ENCODE measurements at places on chromosomes 1 and 21.
A peak's percentile ranks its signal among the peaks of the same experiment; 100 is the strongest.

- DNase-seq = peak; percentile 92
Measured at GRCh38 chr1:220690140-220691052, at the start of gene C1orf115. Gene C1orf115, plus strand, starts transcription at chr1:220690363. Its CDS starts 40 bp downstream, at chr1:220690403.

DNA sequence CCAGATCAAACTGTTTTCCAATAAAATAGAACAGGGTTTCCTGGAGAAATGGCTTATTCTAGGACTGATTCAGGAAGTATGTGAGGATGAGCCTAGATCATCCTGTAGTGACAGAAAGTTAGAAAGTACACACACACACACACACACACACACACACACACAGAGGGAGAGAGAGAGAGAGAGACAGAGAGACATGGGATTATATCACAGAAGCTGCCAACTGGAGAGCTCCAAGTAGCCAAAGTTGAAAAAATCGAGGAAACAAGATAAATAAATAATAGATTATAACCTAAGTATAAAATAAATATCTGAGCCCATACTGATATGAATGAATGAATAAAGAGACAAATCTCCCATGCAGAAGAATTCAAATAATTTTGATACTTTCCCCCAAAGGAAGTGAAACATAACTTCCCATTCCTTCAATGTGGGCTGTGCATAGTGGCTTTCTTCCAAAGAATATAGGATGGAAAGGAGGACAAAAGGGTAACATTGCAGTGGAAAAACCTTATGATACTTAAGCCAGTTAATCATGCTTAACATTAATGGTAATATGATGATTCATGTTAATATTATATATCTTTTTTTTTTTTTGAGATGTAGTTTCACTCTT, 171.6 kb downstream of the NTPCR start:
- no peak for DNase-seq

GRCh38 chr1:65056866-65057265, 90.5 kb upstream of the JAK1 start:
- DNase-seq = no peak

DNA sequence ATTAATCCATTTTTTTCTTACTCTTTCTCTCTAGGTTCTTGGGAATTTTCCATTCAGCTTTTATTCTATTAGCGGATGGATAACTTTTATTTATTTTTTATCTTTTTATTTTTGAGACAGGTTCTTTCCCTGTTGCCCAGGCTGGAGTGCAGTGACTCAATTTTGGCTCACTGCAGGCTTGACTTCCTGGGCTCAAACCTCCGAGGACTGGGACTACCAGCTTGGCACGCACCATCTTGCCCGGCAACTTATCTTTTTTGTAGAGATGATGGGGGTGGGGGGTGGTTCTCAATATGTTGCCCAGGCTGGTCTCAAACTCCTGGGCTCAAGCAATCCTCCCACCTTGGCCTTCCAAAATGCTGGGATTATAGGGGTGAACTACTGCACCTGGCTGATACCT, 36.1 kb upstream of the CHIT1 start:
- DNase-seq = no peak

GRCh38 chr21:36338975-36339374, 19.0 kb downstream of the MORC3 start:
- DNase-seq = no peak

DNA sequence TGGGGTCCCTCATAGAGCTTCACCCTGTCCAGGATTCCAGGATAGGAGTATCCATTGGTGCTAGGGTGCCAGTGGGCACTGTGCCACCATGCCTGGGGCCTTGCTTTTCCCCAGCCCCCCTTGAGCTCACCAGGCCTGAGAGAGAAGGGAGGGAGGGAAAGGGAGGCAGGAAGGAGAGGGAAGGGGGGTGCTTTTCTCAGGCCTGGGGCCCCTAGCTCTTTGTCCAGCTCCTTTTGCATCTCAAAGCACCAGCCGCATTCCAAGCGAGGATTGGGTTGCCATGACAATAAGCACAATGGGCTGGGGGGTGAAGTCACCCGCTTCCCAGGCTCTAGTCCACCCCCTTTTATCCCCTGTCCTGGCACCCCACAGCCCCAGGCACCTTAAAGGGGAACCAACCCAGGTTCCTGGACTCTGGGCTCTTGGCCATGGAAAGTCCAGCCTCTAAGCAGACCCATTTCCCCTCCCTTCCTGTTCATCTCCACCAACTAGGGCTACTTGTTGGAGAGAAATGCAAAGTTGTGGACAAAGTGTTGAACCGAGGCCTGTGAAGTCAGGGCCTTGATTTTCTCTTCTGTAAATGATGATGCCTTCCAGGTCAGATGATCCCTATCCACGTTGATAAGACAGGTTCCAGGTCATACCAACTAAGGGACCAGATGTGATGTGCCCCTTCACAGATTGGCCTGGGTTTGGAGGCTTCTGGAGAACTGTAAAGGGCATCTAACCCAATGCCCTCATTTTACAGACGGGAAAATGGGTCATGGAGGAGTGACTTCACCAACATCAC, 11.4 kb downstream of the THBS3 start:
- DNase-seq = no peak

DNA sequence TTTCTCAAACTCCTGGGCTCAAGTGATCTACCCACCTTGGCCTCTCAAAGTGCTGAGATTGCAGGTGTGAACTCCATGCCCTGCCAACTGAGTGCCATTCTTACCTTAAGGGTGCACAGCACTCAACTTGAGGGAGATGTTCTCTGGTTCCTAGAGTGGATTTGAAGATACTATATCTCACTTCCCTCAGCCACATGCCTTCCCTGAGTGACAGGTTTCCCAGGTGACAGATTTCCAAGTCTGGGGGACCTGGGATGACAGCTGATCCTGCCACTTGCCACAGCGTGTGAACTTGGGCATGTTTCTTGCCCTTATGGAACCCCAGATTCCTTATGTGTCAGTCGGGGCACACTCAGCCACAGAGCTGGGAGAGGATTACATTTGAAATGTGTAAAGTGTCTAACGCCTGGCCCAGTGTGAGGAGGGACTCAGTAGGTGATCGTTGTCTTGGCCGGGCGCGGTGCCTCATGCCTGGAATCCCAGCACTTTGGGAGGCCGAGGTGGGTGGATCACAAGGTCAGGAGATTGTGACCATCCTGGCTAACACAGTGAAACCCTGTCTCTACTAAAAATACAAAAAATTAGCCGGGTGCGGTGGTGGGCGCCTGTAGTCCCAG, 29.6 kb upstream of the BTG2 start:
- DNase-seq = no peak

GRCh38 chr1:151994956-151995355, 1.3 kb upstream of the S100A10 start:
- DNase-seq = no peak

- no peak for DNase-seq
Measured at GRCh38 chr21:28247454-28248020, 745.1 kb downstream of the LTN1 start.

DNA sequence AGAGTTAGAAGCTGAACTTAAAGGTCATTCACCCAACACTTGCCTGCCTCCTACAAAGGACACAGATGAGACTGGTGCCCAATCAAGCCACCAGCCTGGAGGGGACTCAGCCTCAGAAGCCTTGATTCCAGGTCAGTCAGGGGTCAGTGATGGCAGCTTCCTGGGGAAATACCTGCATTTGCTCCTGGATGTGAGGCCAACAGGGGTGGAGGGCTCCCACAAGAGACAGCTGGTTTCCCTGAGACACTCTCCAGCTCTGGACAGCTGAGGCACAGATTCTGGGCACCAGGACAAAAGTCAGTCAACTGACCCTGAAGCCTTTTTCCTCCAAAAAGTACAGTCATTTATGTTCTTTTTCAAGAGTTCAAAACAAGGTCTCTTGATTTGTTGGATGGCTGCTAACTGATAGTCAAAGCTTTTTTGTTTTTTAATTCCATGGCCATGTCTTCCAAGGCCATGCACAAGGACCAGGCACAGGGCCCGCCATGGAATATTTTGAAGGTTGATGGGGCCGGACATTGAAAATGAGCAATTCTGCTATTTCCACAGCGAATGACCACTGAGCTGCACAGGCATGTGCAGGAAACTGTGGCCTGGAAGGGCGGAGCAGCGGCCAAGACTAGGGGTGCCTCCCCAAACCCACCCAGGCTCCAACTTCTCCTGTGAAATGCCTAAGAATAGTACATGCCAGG, 1.8 kb downstream of the C2CD2 start:
- no peak for DNase-seq

DNA sequence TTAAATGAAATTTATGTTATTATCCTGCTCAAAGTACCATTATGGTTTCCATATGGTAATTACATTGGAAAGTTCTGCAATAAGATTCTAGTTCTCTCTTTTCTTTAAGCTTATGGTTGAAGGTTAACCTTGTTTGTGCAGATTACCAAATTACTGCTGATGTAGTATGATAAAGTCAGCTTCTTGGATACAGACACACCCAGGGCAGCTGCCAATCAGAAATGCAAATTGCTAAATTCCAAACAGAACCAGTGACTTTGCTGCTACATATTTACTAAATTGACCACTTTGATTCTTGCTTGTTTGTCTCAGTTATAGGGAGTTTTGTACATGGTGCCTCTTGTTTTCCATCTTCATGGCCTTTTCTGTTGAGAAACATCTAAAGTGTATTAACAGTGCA, 26.5 kb downstream of the GNAT2 start:
- DNase-seq = no peak

GRCh38 chr21:42258885-42259407, 40.0 kb downstream of the ABCG1 start:
- no peak for DNase-seq

GRCh38 chr21:39004634-39005501, 178.4 kb downstream of the PSMG1 start:
- no peak for DNase-seq

- DNase-seq = no peak
Measured at GRCh38 chr1:19401535-19401889, 83.8 kb downstream of the CAPZB start.

DNA sequence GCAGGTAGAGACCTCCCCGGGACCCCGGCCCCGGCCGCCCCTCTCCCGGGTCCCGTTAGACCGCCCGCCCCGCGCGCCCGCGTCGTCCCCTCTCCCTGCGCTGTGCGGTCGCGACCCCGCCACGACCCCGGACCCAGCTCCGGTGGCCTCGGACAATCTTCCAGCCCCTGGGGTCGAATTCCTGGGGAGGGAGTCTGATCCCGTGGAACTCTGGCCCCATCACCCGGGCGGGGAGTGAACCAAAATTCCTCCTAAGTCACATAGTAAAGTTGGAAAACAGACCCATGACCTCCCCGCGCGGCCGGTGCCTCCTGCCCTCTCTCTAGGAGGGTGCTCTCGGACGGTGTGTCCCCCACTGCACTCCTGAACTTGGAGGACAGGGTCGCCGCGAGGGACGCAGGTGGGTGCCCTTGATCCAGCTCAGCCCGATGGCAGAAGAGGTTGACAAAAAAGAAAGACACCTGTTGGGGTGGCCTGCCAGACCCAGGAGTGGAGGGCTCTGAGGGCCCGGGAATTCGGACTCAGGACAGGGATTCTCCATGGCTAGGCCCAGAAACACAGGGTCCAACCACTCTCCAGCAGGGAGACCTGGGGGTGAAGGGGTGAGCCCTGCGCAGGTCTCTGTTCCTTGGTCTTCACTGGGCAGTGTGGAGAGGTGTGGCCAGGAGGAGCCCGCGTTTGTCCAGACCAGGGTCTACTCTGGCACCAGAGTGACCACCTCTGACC, 451 bp downstream of the ADAMTSL4 start:
- no peak for DNase-seq

DNA sequence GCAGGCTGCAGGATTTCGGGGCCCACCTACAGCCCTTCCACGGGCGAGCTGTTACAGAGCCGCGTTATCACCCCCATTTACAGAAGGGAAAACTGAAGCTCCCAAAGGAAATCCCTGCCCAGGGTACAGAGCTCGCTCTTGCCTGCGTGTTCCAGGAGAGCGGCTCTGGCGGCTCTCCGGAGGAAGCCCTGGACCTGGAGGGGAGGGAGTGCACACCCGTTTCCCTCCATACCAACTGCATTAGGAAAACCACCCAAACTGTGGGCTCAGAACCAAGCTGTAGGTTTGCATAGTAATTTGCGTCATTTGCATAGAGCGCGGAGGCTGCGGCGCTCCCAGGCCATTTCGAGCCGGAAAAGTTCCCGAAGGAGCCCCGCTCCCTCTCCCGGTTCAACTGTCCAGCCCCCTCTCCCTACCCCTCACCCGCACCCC, 24.7 kb upstream of the ADGRB2 start:
- DNase-seq = no peak

GRCh38 chr1:39569034-39569433, 7.6 kb downstream of the PABPC4 start:
- DNase-seq = no peak

GRCh38 chr1:8314346-8315280, 3.3 kb upstream of the SLC45A1 start:
- DNase-seq = peak; percentile 72

GRCh38 chr1:239636347-239636746, 250.0 kb downstream of the CHRM3 start:
- DNase-seq = no peak

GRCh38 chr1:89286549-89287180, 14.0 kb upstream of the GBP5 start:
- no peak for DNase-seq

DNA sequence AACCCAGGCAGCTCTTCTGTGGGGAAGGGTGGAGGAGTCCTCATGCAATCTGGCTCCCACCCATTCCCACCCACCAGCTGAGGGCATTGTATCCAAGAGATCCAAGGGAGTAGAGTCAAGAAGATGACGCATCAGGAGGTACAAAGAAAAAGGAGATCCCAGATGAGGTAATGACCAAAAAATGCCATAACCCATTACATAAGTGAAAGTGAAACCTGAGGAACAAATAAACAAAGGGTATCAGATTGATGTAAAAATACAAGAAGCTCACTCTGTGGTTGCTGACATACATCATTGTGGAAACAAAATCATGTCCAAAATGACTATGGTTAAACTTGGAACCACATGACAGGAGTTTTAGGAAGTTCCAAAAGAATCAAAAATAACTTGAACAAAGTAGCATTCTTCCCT, 42.5 kb downstream of the CCN1 start:
- no peak for DNase-seq

DNA sequence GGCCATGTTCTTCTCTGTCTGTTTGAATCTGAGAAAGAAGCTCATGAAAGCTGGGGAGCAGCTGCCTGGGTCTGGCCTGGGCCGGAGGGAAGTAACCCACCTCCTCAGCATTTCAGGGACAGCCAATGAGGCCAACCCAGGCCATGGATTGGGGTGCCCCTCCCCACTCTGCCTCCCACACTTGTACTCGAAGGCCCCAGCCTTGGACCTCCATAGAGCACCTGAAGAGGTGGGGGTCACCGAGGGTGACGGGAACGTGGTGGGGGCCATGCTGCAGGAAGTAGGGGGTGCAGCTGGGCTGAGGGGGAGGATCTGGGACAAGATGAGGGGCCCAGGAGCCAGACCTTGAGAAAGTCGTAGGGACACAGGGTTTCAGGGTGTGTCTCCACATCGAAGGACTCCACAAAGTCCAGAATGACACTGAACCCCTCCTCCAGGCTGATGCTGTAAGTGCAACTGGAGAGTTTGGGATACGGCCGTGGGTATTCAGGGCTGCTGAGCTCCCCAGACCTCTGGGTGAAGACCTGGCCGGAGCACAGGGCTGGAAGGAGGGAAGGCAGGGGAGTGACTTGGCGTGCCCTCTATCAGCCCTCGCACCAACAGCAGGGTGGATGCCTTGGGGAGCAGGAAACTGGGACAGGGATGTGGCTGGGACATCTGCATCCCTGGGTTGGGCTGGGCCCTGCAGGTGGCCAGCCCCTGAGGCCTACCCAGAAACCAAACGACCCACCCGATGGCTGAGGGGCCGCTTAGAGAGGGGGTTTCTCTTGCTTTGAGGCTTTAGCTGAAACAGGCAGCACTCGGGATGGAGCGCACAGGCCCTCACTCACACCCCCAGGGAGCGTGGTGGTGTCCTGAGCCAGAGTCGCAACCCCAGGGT, 3.8 kb downstream of the MASP2 start:
- peak; percentile 45 for DNase-seq
